ENCODE measurements at places on chromosomes 16 and 17.

DNA sequence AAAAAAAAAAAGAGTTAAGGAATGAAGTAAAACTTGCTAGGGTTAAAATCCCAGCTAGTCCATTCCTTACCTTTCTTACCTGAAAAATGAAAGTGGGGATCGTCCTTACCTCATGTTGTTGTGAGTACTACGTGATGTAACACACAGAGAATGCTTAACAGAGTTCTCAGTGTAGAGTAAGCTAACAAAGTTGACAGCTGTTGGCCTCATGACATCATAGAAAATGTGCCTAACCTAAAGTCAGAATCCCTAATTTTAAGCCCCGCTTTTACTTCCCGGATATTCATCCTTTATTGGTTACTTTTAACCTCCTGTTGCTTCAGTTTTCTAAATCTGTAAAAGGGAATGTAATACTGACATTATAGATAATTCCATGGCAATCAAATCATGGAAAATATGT, 505.8 kb upstream of the HSBP1 start:
- no peak for DNase-seq

DNA sequence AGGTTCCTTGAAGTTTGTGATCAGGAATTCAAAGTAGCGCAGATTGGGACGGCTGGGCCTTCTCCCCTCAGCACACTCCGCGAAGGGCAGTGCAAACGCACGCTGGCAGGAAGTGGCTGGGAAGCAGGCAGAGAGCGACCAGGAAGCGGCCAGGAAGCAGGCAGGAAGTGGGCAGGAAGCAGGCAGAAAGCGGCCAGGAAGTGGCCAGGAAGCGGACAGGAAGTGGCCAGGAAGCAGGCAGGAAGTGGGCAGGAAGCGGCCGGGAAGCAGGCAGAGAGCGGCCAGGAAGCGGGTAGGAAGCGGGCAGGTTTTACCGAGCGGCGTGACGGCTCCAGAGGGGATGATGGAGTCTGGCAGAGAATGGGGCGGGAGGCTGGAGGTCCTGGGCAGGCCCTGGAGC, 3.2 kb downstream of the DPEP1 start:
- no peak for DNase-seq

GRCh38 chr16:11379420-11379819, 34.2 kb downstream of the RMI2 start:
- peak; percentile 17 for DNase-seq

- no peak for DNase-seq
Measured at GRCh38 chr16:85172455-85173145, 60.3 kb upstream of the CIBAR2 start.

- peak; percentile 53 for DNase-seq
Measured at GRCh38 chr16:9008601-9009260, 45.0 kb upstream of the USP7 start.

Data from MV-4-11 (cell line).